ENCODE measurements at places on chromosomes 12 and 14.

GRCh38 chr14:68711561-68712309 is 81.1 kb downstream of the ZFP36L1 start:
- no peak for DNase-seq

GRCh38 chr14:63542231-63542999 is 762 bp downstream of the PPP2R5E start:
- no peak for DNase-seq

GRCh38 chr12:110224379-110225304 is 56.4 kb upstream of the ATP2A2 start:
- DNase-seq = no peak

GRCh38 chr14:72010474-72010873 is 78.2 kb downstream of the RGS6 start:
- no peak for DNase-seq

- no peak for DNase-seq
Observed at GRCh38 chr12:29795715-29796114, 12.0 kb upstream of the TMTC1 start.

DNA sequence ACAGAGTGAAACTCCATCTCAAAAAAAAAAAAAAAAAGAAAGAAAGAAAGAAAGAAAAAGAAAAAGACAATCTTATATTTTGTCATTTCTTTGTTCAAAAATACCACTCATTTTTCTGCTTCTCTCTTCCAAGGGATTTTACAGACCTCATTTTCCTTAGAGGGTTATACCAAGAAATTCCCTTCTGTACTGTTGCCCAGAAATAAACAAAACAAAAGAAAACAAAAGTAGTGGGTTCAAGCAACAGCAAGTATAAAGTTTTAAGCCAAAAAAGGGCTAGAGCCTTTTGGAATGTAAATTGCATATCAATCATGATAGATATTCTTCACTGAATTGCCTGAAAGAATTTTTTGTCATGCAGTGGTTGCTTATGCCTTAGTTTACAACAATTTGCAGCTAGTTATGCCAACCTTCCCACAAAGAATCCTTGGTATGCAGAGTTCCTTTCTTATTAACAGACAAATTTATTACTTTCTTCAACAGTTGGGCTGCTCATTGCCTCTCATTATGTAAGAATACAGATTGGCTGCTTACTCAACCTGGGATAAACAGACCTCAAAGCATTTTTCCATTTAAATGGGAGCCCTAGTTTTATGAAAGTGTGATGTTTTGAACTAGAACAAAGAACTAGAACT is 129.1 kb upstream of the PPFIA2 start:
- no peak for DNase-seq

- peak; percentile 93 for DNase-seq
Observed at GRCh38 chr12:124917135-124917840, 2.8 kb upstream of the UBC start.

GRCh38 chr14:104135121-104135903 is 3.1 kb upstream of the KIF26A start:
- no peak for DNase-seq

DNA sequence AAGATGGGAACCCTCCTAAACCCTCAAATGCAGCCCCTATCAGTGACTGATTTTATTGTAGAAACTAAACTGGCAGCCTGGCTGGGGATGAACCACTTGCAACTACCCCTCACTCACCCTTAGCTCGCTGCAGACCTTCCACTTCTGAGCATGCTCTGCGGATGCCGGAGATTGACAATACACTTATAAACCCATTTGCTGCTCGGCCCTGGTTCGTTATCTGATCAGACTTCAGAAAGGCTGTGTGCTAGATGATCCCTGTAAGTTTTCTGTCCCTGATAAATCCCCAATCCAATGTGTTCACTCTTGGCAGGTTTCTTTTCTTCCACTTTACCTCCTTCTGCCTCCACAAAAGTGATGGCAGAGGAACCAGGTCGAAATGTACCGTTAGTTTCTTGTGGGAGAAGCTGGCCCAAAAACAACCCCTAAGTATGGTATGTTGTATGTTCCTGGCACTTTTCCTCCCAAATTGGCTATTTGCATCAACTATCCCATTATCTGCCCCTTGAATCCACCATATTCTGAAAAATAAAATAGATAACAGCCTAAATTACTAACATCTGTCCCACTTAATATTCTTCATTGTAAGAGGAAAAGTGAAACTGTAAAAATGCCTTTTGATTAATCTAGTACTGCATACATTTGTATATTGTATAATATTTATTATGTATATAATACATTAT is 18.8 kb downstream of the RPH3A start:
- no peak for DNase-seq

- DNase-seq = no peak
Observed at GRCh38 chr14:67630186-67630585, 10.5 kb downstream of the ARG2 start.

DNA sequence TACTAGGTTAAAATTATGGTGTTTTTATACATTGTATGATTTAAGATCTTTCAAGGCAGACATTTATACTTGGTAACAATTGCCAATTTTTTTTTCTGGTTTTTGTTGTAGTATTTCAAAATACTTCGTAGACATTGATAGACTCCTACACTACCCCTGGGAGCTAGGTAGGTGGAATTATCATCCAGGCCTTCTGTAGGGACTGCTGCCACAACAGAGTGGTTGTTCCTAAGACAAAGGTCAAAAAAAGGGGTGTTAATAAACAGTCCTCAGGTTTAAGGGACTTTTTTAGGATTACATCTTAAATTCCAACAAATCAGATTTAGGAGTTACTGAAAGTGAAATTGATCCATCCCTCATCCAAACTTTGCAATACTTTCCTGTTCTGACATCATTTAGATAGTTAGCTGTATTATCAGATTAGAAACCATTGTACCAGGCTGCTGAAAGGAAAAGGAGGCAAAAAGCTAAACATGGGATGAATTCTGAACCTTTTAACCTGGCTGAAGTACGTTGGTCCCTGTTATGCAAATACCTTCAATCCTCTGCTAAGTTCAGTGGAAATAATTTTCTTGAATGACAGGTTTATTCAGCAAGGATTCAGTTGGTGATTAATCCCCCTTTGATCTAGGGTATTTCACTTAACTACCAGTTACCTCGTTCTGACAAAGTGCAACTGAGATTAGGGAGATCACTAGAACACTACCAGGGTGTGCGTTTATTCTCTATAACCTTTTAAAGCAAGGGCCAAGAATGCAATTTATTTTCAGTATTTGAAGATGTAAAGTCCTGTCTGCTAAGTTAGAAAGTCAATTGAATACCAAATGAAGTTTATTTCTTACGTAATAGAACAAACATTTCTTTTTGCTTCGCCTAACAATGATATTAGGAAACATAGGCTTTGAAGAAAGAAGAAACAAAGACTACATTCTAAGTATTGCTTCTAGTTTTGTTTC is 23.2 kb downstream of the AP5M1 start:
- DNase-seq = no peak

DNA sequence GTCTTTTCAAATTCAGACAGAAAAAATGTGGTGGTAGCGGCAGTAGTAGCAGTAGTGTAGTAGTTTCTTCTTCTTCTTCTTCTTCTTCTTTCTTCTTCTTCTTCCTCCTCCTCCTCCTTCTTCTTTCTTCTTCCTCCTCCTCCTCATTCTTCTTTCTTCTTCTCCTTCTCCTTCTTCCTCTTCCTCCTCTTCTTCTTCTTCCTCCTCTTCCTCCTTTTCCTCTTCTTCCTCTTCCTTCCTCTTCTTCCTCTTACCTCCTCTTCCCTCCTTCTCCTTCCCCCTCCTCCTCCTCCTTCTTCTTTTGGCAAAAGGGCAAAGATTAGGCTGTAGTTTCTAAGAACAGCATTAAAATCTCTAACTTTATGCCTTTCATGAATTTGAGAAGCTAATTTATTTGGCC is 59.6 kb upstream of the INSM2 start:
- DNase-seq = no peak

GRCh38 chr14:77032491-77032843 is 4.0 kb upstream of the IRF2BPL start:
- DNase-seq = no peak

GRCh38 chr12:84165998-84166571 is 746.5 kb downstream of the SLC6A15 start:
- no peak for DNase-seq

GRCh38 chr12:120677765-120678473 is 9.0 kb upstream of the MLEC start:
- no peak for DNase-seq

DNA sequence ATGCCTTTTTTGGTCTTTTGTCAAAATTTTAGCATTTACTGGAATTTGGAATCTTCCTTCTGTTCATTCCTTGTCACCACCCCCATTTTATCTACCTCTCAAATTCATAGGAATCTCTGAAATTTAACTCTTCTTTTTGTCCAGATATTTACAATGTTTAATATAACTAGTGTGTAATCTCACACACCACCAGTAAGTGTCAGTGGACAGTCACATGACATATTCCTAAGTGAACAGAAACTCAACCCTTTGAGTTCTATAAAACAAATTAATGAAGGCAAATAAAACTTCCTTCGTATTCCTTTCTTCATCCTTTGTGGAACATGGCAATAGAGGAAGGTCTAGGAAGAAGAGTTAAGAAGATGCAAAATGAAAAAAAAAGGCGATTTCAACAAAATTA is 26.6 kb downstream of the ATF7 start:
- DNase-seq = no peak

- no peak for DNase-seq
Observed at GRCh38 chr12:107242189-107242588, 148.8 kb upstream of the CRY1 start.

DNA sequence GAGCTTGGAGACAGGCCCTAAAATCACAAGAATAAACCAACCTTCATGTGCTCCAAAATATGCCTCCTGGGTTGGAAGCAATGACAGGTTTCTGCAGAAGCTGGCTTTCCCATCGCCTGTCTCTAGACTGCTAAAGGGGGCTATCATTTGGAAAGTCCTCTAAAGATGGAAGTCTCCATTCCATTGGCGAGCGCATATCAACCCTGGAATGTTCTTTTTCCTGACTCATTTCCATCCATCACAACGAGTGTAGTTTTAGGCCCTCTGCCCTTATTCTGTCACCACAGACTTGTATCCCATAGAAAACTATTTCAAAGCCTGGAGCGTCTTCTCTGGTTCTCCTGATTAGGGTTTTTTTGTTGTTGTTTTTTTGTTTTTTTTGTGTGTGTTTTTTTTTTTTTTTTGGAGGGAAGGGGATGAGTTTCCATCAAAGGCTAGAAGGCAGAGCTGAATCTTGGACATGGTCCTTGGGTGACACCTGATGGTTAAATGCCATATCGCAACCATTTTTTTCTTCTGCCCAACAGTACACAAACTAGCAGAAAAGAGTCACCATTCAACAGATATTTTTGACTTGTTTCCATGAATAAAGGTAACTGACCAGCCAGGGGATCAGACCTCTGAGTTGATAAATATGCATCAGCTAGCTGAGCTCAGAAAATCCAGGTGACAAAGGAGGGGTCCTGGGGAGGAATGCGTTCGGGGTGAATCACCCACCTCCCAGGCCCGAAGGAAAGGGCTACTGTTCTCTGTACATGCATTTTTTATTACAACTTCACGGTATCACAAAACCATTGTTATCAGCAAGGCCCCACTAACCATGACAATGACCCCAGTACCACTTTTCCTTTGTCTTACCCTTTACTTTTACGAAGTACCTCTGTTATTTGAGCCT is 40.5 kb downstream of the KCNA5 start:
- DNase-seq = no peak

DNA sequence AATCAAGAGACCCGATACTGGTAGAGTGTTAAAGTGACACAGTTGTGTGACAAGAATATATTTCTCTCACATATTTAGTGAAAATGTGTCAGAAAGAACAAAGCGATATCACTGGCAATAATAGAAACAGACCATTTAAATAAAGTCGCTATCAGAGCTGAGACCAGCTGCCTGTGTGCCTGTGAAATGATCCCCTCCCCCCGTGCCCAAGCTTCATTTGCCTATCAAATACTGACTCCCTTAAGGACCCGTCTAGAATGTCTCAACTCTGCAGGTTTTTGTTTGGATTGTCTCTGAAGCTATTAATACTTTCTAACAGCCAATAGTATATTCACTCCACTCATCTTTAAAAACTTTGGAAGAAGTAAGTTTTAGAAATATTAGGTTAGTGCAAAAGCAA is 98.9 kb downstream of the EGLN3 start:
- no peak for DNase-seq

DNA sequence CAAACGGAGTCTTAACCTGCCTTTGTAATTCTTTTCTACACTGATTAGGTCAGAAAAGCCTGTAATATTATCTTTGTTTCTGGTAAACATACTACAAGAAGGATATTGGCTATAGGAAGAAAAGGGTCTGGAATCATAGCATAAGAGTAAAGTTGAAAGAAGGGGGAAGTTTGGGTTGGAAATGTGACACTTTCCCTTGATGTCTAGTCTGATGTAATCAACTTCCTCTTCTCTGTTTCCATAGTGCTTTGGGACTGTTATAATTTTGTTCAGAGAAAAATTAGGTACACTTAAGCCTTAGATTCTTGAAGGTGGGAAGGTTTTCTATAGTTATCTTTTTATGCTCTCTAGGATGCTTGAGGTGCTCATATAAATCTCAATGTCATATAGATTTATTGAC is 322.2 kb downstream of the AEBP2 start:
- no peak for DNase-seq

- DNase-seq = no peak
Observed at GRCh38 chr12:9872742-9873141, 3.6 kb upstream of the CLEC2B start.

GRCh38 chr14:31320922-31321766 is 99.2 kb downstream of the HEATR5A start:
- no peak for DNase-seq

GRCh38 chr14:75281654-75282019 is 3.0 kb downstream of the FOS start:
- no peak for DNase-seq

DNA sequence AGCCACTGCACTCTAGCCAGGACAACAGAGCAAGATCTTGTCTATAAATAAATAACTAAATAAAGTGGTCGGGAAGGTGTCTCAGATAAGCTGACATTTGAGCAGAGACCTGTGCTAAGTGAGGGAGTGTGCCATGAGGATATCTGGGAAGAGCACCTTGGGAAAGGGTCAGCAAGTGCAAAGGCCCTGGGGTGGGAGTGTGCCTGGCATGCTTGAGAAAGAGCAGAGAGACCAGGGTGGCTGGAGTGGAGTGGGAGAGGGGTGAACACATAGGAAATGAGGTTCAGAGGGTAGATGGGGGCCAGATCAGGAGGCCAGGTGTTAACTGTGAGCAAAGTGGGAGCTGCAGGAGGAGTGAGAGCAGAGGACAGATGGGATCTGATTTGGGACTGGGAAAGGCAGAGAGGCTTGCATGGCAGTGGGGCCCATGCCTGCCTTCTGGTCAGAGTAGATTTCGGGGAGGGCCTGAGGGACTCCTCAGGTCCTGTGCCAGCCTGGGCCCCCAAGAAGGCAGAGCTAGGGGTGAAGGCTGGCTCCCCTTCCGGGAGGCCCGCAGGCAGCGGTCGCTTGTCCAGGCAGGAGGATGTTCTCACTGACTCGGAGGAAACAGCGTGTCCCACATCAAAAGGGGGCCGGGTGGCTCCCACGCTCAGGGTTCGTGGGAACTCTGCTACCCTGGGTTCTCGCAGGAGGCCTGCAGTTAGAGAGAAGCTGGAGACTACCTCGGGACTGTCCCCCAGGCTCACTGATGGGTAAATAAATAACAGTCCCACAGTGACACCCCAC is 32.6 kb downstream of the DTX1 start:
- DNase-seq = peak; percentile 41

GRCh38 chr14:38611928-38612327 is 356.0 kb upstream of the CLEC14A start:
- no peak for DNase-seq

- no peak for DNase-seq
Observed at GRCh38 chr12:43245947-43246346, 306.1 kb downstream of the ADAMTS20 start.

GRCh38 chr12:25852792-25853191 is 105.7 kb upstream of the RASSF8 start:
- DNase-seq = no peak

GRCh38 chr12:76441016-76441415 is 92.8 kb upstream of the BBS10 start:
- DNase-seq = no peak

Measured in stimulated activated CD8-positive, alpha-beta memory T cell treated with anti-CD3 and anti-CD28 coated beads, Interleukin-15, amount 100 ng/mL, for 48 hours (primary cell).